Left kidney (tissue), 8 donors: ENCODE measurements at places on chromosomes 5 and 9. TPM values are rescaled to one million over a fixed set of nuclear protein-coding genes. Genes with fewer than 3 reads are reported as not detected.

GRCh38 chr5:143896516-143896915, 84.6 kb downstream of the HMHB1 start:
- DNase-seq, result no peak

- no peak for DNase-seq
These were observed 2.6 kb upstream of the FREM1 start for GRCh38 chr9:14912859-14913258.

DNA sequence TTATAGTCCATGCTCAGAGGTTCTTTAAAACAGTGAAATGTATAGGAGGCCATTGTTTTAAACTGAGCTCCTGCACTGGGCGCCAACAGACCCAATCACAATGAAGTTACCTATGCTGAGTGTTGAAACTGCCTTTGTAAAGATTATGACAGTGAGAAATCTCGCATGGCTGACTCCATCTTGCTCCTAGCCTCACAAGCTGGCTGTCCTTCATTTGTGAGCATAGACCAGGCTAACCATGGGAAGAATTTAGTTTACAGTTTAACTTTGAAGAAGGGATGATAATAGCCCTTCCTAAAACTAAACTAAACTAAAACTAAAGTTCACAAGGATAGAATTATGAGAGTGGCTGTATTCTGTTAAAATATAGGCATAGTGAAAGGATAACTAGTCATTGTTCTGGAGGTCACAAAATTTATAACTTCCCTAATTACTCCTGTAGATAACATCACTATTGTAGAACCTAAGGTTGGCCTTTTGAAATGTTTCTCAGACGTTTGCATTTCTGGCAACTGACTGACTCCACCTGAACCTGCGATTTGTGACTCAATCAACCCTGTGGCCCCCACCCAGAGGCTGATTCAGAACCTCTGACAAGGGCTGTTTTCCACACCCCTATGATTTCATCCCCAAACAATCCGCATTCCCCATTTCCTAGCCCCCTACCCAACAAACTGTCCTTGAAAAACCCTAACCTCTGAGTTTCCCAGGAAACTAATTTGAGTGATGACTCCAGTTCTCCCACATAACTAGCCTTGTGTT, 59.1 kb downstream of the HMHB1 start:
- no peak for DNase-seq

- no peak for DNase-seq
These were observed 638.0 kb downstream of the IRX1 start for GRCh38 chr5:4233671-4234070.

- DNase-seq, result no peak
These were observed 33.2 kb upstream of the PCDHB1 start for GRCh38 chr5:141017943-141018342.

DNA sequence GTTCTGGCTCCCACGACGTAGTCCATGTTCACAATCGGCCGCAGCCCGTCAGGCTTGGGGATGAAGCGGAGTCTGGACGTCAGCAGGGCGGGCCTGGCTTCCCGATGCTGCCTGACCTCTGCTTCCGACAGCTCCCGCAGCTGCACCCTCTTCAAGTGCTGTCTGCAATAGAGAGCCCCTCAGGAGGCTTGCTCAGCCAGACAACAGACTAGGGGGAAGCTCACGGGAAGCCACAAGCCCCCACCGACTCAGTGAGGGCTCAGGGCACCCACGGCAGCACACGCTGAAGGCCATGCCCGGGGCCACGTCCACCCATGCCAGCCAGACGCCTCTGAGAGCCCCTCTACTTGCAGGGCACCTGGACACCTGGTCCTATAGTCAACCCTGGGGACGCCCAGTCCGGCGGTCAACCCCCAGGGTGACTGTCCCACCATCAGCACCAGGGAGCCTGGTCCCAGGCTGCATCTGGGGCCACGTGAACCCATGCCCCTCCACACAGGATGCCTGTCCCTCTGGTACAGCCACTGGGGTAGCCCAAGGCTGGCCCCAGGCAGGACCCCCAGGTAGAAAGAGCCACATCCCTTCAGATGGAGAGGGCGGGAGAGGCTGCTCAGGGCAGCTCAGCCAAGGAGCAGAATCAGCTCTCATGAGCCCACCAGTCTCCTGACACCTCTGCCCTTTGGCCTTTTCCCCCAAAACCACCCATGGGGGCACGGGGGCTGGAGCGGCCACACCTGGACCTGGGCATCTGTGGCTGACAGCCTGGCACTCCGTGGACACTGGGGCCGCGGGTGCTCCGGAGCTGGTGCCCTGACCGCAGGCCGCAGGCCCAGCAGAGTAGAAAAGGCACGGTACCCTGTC, 14.5 kb downstream of the TERT start:
- no peak for DNase-seq

GRCh38 chr5:127801751-127802476, 98.7 kb downstream of the CCDC192 start:
- DNase-seq, result no peak

DNA sequence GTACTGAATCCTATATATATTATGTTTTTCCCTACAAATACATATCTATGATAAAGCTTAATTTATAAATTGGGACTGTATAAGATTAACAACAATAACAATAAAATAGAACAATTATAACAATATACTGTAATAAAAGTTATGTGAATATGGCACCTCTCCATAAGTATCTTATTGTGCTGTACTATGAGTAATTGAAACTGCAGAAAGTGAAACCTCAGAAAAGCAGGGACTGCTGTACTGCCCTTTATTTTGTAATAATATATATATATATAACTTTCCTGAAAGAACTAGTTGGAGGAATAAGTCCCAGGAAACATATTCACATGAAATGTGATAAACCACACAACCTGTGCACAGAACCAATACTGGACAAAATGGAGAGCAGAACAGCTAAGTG, 77.3 kb downstream of the PAM start:
- DNase-seq, result no peak

DNA sequence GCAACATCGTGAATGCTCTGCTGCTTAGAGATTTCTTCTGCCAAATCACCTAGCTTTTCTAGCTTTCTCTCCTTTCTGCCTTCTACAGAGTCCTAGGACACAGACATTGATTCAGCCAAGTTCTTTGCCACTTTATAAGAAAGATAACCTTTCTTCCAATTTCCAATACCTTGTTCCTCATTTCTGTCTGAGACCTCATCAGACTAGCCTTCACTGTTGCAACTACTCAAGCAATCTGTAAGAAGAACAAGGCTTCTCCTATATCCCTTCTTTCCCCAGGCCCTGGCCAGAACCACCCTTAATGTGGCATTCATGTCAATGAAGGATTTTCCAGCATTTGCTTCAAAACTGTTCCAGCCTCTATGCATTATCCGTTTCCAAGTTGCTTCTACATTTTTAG, 24.3 kb downstream of the FBXO10 start:
- no peak for DNase-seq

GRCh38 chr5:115325296-115325959, 29.0 kb upstream of the CCDC112 start:
- DNase-seq, result peak; percentile 69

DNA sequence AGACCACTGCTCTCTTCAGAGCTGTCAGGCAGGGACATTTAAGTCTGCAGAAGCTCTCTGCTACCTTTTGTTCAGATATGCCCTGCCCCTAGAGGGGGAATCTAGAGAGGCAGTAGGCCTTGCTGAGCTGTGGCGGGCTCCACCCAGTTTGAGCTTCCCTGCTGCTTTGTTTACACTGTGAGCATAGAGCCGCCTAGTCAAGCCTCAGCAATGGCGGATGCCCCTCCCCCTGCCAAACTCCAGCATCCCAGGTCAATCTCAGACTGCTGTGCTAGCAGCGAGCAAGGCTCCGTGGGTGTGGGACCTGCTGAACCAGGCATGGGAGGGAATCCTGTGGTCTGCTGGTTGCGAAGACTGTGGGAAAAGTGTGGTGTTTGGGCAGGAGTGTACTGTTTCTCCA, 59.9 kb downstream of the CAVIN4 start:
- DNase-seq, result no peak

DNA sequence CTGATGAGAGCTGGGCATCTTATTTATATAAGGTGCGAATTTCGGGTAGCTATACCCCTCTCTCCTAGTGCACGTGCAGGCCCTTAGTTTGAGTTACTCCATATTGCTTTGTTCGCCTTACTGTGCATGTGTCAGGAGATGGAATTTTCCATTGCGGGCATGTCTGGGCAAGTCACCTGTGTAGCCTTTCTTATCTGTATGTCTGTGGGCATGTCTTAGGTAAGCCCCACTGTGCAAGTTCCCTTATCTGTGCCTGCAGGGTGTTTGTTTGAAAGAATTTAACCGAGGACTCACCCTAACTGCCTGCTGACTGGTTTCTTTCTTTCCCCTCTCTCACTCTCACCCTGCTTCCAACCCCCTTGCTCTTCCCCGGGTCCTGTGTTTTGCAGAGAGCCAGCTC, 140.7 kb upstream of the RANBP3L start:
- no peak for DNase-seq

DNA sequence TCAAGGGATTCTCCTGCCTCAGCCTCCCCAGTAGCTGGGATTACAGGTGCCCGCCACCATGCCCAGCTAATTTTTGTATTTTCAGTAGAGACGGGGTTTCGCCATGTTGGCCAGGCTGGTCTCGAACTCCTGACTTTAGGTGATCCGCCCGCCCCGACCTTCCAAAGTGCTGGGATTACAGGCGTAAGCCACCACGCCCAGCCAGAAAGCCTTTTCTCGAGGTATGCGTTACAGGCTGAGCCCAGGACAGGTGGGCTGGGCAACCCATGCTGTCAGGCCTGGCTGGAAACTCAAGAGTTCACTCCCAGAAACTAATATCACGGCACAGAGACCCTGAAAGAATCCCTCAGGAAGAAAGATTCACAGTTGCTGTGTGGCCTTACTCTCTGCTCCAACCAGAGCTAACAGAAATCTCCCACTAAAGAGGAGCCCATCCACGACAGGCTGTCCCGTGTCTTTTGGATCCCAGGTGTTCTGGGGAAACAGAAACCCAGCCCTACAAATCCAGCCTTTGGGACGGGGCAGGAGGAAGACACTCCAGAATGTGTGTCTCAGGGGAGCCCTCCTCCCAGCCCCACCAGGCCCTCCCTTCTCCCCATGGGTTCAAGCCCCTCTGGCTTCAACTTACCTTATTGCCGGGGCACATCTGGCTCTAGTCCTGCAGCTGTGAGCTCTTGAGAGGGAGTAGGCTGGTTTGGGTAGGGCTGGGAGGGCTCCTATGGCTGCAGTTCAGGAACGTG, 400 bp downstream of the TIFAB start:
- DNase-seq, result no peak

- no peak for DNase-seq
These were observed 168.8 kb upstream of the RAI14 start for GRCh38 chr5:34487159-34487879.

DNA sequence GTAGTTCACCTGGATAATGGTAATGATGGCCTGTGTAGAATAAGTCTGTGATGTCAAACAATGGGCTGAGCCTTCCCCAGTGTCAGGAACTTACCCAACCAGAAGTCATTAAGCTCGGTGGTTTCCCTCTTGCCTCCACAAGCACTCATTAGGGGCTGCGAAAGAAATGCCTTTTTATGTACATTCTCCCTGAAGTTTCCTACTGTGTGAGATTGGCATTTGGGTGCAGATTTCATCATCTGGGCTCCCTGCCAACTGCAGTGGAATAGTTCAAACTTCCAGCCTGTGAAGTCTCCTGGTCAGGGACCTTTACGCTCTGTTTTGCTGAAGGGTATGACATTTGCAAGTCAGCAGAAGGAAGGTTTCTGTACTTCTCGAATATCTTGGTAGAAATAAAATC, 41.6 kb upstream of the TMEM215 start:
- DNase-seq, result peak; percentile 21

DNA sequence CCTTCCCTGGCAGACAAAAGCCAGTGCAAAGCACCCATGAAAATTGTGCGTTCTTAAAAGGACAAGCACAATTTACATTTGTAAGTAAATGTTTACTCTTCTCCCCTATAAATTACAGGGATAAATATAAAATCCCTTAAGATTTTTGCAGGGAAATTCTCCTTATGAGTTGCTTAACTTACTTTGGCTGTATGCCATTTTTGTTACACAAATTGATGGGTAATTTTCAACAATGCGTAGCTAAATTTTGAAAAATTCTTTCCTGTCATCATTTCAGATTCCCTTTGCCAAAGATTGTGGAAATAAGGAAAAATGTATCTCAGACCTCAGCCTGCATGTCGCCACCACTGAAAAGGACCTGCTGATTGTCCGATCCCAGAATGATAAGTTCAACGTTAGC, 64.2 kb upstream of the ITGA2 start:
- no peak for DNase-seq

DNA sequence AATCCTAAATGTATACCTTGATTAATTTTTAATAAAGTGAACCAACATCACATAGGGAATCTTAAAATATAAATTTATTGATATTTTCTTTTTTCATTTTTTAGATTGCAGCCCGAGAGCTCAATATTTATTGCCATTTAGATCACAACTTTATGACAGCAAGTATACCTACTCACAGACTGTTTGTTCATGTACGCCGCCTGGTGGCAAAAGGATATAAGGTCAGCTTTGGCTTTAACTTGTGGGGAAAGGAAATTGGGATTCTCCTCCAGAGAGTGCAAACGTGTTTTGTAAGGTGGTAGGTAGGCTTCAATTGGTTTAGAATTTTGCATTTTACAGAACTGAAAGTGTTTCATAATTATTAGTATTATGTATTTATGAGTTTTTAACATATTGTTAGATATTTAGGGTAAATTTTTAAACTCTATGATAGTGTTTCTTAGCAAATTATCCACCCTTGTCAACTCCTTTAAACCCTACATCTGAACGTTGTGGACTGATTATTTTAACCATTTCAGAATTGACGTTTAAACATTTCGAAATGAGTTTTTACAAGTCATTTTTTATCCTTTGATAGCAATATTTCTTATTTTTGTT, 17.5 kb upstream of the DHFR start:
- peak; percentile 79 for DNase-seq

- DNase-seq, result no peak
These were observed 9.4 kb downstream of the CRB2 start for GRCh38 chr9:123365287-123365880.

DNA sequence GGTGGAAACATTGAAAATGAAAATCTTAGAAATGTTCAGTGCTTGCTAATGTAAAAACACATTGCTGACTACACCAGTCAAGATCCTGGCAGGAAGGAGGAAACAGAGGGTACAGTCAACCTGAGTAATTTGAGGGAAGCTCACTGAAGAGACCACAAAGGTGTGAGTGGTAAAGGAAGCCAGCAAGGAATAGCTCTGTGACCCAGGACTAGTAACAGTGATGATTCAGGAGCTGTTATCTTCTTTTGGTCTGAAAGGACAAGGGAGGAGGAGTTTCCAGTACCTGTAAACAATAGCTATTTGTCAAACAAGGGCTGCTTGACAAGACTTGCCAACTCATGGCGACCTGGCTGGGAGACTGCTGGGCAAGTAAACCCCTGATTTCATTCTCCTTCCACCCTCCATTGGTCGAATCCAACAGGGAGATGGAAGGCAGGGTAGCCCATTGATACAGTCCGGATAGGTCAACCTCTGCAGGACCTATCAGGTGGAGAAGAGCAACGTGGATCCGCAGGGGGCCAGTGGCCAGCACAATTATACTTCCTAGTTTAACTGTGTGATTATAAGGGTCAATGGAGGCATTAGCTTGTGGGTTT, 68.1 kb downstream of the MAMDC2 start:
- DNase-seq, result no peak

TPM2 gene
- polyA plus RNA-seq, result 146 TPM

STK32A gene
- polyA plus RNA-seq, result 23.9 TPM

ADRA1B gene
- 2.6 TPM for polyA plus RNA-seq

ANKRD18A gene
- 5.3 TPM for polyA plus RNA-seq

SCAMP1 gene
- polyA plus RNA-seq, result 57.2 TPM

SEMA5A gene
- polyA plus RNA-seq, result 46.3 TPM

SH3RF2 gene
- 5.4 TPM for polyA plus RNA-seq

GCNT1 gene
- 5.3 TPM for polyA plus RNA-seq

IL4 gene
- polyA plus RNA-seq, result 0.57 TPM

MSX2 gene
- 1.0 TPM for polyA plus RNA-seq
